CD4-positive, alpha-beta T cell treated with Interferon gamma for 1 hour (primary cell): ENCODE measurements at places on chromosomes 13 and 19.

GRCh38 chr13:89733829-89734228, 1613.7 kb upstream of the MIR17HG start:
- no peak for DNase-seq

- DNase-seq, result no peak
Observed at GRCh38 chr19:16206637-16207036, 8.9 kb downstream of the AP1M1 start.

GRCh38 chr19:12791345-12792050, at the start of gene JUNB:
JUNB (plus strand) TSS chr19:12791486; CDS start chr19:12791772, 286 bp downstream.
- DNase-seq, result peak; percentile 99

DNA sequence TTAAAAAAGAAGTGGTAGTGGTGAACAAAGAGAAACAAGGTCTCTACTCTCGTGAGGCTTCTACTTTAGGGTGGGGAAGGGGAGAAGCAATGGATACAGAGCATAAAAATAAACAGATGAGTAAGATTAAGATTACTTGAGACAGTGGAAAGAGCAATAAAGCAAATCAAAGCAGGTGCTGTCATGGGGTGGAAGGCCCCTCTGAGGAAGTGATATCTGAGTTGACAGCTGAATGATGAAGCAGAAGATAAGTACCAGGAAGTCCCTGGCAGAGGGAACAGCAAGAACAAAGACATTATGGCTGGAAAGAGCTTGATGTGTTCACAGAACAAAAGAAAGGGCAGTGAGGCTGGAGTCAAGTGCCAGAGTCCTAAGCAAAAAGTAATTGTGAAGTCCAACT, 221.8 kb downstream of the ENOX1 start:
- no peak for DNase-seq

GRCh38 chr13:112759827-112760226, 70.0 kb downstream of the ATP11A start:
- DNase-seq, result no peak

- DNase-seq, result no peak
Observed at GRCh38 chr13:112465251-112466131, 89.3 kb downstream of the SPACA7 start.

GRCh38 chr13:99859178-99860177, 112.1 kb downstream of the ZIC5 start:
- DNase-seq, result peak; percentile 15

- no peak for DNase-seq
Observed at GRCh38 chr13:36795463-36795862, 23.6 kb upstream of the RFXAP start.

DNA sequence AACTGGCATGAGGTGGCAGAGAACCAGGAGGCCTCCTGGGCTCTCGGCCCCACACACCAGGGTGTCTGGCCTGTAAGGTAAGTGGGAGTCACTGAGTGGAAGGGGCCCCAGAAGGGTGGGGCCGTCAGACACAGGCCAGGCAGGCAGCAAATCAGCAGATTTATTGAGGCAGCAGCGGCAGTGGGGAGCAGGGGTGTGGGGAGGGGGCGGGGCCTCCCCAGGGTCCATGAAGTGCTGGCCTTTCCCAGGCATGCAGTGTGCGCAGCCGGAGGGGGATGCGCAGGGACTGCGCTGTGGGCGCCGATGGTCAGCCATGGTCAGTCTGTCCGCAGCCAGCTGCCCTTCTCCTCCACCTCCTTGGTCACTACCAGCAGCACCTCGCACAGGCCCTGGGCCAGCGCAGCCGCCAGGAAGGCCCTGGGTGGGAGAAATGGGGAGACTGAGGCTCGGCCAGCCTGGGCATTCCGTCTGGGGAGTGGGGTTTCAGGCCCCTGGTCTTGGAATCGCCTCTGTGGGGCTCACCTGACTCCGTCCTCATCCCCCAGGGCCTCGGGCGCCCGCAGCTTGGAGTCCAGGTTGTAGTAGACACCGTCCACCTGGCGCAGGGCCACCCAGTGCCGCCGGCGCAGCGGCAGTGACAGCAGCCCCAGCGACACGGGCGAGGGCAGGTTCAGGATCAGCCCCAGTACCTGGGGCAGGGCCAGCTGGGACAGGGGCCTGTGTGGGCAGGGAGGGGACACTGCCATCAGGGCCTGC, 5.0 kb downstream of the JOSD2 start:
- DNase-seq, result no peak

DNA sequence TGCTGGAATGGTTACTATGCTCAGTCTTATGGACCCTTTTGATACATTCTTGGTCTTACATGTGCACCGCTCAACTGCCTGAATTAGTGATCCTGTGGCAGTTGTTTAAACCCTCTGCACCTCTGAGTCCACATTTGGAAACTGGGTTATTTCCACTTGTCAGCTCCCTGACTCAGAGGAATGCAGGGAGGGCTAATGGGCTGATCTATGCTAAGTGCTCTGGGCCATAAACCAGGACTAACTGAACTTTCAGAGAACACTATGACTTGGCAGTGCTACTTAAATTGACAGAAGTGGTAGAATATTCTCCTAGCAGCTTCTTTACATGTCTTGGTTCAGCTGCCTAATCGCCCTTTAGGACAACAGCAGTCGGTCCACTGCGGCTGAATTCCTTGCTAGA, 26.8 kb upstream of the MED4 start:
- DNase-seq, result no peak

DNA sequence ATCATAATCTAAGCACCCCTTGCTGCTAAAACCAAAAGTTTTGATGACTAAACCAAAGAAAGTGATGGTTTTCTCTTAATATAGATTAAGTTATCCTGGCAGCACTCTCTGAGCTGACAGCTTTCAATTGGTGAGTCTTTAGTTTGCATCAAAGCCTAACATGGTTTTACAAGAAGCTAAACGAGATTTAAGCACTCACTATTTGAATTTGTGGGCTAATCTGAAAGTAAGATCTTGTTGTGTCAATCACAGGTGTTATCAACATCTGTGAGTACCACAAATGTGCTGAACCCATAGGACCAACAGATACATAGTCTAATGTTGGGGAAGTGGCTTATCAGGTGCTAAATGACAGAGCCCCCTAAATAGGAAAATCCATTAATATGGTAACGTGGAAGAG, 223.9 kb downstream of the LHFPL6 start:
- no peak for DNase-seq

DNA sequence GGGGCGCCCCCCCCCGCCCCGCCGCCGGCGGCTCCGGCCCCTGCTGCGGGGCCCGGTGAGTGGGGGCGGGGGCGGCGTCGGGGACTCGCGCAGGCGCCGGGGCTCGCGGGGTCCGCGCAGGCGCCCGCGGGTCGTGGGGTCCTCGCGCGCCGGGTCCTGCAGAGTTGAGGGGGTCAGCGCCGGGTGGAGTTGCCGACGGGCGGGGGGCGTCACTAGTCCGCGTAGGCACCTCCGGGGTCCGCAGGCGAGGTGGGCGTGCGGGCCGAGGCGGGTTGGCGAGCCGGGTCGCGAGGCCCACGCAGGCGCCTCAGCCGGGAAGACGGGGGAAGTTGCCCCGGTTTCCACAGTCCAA, 365 bp downstream of the PPP6R1 start:
- peak; percentile 44 for DNase-seq

DNA sequence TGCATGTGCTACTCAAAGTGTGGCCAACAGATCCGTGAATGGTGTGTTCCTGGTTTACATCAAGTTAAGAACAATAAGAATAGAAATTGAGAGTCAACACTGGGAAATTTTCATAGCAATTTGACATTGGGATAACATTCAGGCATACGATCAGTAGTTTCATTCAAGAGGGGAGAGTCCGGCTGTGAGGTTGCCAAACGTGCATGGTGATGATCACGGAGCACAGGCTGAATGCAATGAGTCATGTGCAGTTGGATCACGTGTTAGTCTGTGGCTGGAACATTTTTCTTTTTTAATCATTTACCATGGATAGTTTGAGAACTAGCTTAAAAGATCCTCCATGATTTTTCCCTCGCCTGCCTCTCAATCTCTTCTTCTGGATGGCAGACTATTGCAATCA, 2.5 kb upstream of the DCT start:
- no peak for DNase-seq

DNA sequence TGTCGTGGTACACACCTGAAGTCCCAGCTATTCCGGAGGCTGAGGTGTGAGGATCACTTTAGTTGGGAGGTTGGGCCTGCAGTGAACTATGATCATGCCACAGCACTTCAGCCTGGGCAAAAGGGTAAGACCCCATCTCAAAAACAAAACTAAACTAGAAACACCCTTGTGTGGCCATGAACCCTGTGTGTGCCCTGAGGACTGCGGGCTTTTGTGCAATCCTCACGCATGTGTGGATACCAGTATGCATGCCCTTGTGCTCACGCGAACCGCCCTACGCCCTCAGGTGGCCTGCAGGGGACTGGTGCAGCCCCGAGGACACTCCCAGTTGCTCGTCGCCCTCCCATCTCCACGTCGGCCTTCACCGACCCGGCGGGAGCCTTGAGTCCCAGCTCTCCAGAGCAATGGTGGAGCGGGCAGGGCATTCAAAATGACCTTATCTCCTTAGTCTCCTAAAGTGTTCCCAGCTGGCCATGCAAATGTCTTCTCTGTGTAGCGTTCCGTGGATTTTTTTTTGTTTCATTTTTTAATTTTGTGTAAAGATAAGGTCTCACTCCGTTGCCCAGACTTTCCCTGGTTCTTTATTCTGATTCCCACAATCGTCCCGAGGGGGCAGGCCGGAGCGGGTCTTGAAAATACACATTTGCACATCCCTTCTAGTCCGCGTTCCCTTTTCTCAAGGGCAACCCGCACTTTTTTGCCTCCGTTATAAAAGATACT, 868 bp upstream of the EGLN2 start:
- DNase-seq, result peak; percentile 79

DNA sequence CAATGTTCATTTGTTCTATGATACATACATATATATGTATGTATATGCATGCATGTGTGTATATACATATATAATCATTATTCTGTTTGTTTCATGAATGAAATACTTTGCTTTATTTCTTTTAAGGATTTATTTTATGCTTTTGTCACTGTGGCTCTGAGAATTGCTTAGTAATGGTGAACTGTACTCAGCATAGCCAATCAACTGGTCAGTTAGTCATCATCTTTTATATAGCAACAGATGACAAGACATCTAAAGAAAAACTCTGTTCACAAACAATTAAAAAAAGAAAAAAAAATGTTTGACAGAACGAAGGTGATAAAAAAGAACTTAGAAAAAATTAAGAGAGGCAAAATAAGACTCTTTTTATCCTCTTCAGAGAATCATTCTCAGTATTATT, 1440.3 kb downstream of the PCDH9 start:
- DNase-seq, result no peak

DNA sequence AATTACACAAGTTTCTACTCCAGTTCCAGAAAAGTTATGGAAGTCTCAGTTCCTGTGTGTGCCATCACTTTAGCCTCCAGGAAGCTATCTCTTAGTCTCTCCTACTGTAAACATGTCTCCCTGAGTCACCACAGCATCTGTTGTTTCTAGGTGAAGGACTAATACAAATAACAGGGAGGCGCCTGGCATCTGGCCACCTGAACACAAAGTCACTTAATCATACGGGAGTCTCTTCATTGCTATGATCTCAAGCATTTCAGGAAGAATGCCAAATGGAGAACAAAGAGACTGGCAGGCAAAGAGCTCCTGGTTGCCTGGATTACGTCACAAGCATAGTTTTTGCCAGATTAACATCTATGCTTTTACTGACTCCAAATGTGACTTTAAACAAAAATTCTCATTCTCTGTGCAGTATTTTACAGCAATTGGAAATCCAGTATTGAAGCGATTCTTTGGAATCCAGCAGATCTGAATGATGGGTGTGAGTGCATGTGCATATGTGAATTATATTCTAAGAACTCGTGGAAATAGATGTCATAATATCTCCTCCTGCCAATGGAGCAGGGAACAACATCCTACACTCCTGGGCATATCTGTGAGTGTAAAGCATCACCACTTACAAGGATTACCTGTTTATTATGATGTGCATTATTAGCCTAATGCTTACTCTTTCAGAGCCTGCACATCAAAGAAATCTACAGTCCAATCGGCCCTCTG, 572.8 kb downstream of the PCDH9 start:
- no peak for DNase-seq

- no peak for DNase-seq
Observed at GRCh38 chr13:33228648-33229445, 56.7 kb downstream of the STARD13 start.

DNA sequence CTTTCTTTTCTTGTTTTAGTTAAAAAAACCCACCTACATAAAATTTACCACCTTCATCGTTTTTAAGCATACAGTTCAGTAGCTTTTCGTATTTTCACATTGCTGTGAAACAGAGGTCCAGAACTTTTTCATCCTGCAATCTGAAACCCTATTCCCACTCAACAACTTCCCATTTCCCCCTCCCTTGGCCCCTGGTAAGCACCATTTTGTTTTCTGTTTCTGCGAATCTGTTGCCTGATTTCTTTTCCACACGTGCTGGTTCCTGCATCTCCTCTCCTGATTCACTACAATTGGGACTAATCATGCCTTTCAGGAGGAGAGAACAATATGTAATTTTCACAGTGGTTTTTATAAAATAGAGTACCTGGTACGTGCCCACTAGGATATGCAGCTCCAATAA, 149.2 kb upstream of the RNF113B start:
- no peak for DNase-seq

GRCh38 chr13:113145496-113145895, 13.0 kb upstream of the PROZ start:
- no peak for DNase-seq

GRCh38 chr19:2608602-2608922, 93.9 kb downstream of the GNG7 start:
- no peak for DNase-seq

DNA sequence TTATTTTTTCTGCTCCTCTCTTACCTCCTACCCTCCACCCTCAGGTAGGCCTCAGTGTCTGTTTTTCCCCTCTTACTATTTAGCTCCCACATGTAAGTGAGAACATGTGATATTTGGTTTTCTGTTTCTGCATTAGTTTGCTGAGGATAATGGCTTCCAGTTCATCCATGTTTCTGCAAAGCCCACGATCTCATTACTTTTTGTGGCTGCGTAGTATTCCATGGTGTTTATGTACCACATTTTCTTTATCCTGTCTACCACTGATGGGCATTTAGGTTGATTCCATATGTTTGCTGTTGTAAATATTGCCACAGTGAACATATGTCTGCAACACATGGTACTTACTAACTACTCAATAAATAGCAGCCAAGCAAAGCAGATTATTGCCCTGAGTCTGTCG, 56.8 kb downstream of the DNAJC15 start:
- no peak for DNase-seq

DNA sequence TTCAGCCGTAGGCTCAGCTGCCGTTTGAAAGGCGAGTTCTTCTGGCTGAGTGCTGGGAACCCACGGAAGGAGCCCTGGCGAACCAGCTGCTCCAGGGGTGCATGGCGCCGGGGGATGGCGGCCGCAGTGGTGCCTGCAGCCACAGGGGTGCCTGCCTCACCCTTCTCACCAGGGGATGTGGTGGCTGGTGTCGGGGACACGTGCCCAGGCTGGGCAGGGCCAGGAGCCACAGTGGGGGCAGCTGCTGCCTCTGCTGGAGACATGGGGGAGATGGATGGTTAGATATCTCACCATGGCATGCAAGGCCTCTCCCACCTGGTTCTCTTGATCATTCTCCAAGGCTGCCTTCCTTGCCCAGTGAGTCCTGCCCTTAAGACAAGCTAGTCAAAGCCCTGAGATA, 17.1 kb downstream of the NUMBL start:
- DNase-seq, result no peak

- DNase-seq, result no peak
Observed at GRCh38 chr13:98922306-98922705, 55.6 kb downstream of the DOCK9 start.
